ENCODE measurements at places on chromosomes 3 and 15.

- no peak for DNase-seq
These were observed 34.1 kb downstream of the ADAM10 start for GRCh38 chr15:58715266-58715917.

DNA sequence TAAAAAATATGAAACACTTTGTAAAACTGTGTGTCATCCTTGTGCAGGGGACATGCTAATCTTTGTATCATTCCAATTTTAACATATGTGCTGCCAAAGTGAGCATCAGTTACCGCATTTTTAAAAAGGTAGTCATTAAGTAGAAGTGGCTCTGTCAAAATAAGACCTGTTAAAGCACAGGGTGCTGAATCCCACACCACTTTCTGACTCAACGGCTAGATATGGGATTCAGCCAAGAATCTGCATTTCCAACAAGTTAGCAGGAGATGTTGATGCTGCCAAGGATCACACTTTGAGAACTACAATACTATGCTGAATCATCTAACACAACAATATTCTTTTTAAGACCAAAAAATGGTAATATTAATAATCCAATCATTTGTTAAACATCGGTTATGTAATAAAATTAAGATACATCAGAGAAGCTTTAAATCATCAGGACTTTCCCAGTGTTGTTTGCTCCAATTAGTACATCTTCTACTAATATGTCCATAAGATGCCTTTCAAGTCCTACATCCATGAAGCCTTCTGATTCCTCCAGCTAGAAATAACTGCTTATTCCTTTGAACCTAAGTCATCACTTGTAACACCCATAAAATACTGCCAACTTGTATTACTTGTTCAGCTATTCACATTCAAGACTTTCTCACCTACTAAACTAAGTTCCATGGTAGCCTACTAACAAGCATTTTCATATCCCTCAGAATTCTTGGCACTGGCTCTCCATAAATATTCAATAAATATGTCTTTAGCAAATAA is 71.1 kb downstream of the TBL1XR1 start:
- no peak for DNase-seq

DNA sequence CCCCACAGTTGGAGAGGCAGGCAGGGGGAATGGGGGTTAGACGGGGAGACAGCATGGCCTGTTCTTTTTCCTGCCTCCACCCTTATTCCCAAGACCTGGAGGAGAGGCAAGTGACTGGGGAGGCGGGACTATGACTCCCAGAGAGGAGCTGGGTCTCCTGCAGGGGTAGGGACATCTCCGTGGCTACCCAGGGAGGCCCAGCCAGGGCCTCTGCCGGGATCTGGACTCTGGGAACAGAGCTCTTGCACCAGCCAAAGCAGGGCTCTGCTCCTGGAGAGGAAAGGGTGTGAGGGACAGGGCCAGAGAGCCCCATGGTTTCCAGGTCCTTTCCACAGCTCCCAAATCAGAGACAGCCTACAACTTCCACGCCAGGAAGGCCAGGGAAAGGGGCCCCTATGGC is 22.8 kb downstream of the CFAP100 start:
- DNase-seq, result no peak

DNA sequence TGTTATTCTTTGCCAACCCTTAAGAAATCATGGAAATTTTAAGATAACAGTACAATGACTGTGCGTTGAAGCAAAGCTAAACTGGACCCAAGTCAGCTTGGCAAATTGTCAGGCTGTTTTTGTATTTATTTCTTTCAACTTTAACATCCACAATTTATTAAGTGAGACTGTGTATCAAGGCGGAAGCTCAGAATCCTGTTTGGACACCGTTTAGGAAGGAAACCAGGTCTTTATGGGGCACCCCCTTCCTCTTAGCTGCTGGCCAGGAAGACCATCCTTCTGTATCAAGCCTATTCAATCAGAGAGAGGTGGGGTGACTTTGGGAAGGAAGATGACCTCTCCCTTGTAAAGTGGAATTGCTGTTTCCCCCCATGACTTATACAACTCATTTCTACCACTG is 166.0 kb downstream of the MCTP2 start:
- no peak for DNase-seq

DNA sequence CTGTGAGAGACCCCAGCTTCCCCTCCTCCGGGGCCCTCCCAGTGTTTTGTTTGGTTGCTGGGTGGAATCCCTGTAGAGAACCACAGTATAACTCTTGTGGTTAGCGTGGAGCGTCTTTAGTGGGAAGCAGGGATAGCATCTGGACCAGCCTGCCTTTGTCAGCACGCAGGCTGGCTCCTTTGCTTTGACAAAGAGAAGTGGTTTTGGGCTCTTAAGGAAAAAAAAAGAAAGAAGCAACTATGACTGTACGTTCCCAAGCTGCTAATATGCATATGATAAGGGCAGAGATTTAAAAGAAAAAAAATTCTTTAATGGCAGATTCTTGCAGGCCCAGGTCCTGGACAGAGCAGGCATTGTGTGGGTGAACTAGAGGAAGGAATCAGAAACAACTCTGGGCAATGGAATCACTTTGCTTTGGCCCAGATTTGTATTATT is 340.8 kb upstream of the CTDSPL start:
- DNase-seq, result no peak

- DNase-seq, result no peak
These were observed 34.9 kb downstream of the SAXO2 start for GRCh38 chr15:82297546-82297945.

GRCh38 chr3:194281306-194281705 is 69.8 kb downstream of the CPN2 start:
- no peak for DNase-seq

DNA sequence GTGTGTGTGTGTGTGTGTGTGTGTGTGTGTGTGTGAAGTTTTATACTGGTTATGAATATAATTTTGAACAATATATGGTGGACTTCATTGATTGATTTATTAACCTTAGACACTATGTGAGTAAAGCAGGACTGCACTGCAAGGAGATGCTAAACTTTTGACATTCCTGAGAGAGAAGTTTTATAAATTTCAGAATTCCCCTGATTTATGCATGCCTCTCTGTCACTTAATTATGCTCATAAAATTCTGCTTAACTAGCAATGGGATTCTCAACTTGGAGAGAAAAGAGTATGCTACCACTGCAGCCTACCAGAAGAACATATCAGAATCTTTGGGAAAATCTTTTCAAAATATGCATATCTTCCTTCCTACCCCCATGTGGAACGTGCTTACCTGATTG is 144.6 kb downstream of the B3GALNT1 start:
- no peak for DNase-seq

DNA sequence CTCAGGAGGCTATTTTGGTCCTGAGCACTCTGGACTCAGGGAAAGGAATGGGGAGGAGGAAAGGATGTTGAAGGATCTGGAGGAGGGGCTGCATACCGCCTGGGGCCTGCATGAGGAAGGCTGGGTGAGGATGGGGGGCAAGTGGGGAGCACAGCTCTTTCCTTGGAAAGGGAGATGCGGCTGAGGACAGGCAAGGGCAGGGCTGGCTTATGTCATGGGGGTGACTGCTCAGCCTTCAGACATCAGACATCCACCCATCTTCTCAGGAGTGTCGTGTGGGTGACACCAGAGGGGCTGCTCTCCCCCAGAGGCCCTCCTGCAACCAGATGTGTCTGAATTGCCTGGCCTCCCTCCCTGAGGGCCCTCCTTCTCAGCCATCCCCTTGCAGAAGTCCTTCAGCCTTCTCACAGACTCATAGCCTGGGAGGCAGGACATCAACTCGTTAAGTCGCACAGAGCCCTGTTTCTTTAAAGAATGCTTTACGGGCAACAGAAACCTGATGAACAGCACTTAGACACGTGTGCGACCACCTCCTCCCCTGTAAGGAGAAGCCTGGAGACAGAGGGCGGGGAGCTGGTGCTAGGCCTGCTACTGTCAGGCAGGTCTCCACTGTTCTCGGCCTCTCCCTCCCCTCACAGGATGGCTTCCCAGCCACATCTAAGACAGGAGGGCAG is 252.3 kb downstream of the OCA2 start:
- DNase-seq, result no peak

DNA sequence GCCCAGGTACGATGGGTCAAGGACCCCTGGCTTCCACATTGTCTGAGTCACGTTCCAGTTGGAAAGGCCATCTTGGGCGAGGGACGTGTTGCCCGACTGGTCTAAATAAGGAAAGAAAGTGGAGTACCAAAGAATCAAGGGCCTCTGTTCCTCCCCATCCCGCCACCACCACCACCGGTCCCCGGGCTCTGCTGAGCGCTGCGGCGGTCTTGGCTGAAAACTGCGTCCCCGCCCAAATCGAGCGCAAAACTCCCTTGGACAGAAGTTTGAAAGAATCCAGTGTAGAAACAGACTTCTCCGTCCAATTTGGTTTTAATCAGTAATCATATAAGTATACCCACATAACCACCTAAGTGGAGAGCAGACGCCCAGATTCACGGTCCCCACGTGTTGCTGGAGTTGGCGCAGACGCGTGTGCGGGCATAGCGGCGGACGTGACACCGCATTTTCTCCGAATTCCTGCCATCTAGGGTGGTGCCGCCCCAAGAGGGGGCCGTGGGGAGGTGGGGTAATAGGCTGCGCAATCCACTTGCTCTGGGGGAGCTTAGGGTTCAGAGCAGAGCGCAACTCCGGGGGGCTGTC is 243.8 kb upstream of the TOPAZ1 start:
- no peak for DNase-seq

DNA sequence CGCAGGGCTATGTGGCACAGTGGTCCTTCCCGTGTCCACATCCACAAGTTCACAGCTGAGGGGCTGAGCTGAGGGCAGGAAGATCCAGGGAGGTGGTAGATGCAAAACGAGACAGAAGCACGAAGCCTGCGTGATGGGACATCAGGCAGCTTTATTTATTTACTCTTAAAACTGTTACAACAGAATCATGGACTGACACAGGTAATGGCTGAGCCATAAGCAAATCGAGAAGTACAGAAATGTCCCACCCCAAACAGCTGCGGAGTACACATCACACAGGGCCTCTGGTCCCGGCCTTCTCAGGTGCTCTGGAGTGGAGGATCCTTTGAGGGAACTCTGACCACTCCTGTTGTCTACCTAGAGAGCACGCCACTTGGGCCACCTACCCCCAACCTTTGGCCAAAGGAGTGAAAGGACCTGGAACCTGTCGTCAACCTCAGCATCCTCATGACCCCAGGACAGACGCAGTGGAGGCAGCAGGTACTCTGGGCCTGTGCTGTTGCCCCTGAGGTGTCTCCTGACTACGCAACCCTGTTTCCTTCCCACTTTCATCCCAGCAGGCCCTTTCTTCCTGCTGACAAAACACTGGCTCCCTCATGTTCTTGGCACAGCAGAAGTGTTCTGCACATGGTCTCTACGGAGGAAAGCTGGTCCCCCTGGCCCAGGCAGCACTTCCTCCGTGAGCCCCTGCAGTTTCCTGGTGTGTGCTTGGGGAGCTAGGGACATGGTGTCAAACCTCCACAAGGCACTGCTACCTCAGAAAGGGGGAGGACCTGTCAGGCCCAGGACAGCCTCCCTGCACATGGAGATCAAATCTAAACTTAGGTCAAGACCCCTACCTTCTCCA is 47.8 kb downstream of the DHX30 start:
- no peak for DNase-seq

DNA sequence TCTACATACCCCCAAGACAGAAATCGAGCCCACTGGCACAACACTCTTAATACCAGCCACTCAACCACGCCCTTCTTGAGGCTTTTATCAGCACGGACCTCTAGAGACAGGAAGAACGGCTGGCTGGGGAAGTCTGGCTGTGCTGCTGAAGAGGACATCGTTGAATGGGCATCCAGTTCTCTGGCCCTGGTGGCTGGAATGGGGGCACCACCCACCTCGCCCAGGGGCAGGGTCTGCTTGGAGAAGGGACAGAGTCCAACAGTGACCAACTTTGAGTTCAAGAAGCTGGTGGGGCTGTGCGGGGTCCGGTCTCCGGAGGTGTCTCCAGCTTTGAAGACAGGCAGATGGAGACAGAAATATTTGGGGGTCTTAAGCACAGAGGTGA is 77.5 kb downstream of the ATP10A start:
- no peak for DNase-seq

GRCh38 chr3:14126887-14127505 is 2.1 kb downstream of the TMEM43 start:
- DNase-seq, result no peak

- no peak for DNase-seq
These were observed 6.1 kb upstream of the RPP25 start for GRCh38 chr15:74962671-74963070.

GRCh38 chr15:91515188-91515754 is 338.2 kb upstream of the SLCO3A1 start:
- no peak for DNase-seq

DNA sequence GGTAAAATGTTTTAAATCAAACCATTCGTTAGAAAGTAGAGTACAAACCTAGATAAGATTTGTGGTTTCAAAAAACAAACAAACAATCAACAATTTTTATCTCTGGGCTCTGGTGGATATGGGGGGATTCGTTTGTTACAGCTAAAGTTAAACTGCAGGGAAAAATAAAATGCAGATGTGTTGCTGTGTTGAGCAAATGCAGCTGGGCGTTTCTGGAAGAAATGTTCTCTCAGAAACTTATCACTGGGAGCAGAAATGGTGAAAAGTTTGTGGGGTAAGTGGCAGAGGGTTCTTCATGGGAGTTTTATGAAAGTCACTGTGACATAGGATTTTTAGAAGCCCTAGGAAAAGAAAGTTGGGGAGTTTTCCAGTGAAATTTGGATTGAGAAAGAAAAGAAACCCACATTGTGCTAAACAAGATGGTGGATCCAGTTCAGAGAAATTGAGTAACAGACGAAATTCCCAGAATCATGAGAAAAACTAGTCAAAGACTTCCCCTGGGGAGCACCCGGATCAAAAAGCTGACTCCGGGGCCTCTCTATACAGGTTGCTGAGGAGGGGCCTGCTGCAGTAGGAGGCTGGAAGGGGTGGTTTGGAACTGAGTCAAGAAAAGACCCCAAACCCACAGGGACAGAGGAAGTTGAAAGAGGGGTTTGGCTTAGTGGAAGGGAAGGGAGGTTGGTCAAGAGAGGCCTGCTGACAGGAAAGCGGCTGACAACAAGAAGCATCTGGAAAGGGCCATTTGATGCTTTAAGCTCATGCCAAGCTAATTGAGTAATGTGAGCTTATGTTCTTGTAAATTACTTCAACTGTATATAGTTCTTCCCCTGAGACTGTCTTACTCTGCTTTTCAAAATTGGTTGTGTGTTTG is 108.7 kb downstream of the RARB start:
- DNase-seq, result no peak

DNA sequence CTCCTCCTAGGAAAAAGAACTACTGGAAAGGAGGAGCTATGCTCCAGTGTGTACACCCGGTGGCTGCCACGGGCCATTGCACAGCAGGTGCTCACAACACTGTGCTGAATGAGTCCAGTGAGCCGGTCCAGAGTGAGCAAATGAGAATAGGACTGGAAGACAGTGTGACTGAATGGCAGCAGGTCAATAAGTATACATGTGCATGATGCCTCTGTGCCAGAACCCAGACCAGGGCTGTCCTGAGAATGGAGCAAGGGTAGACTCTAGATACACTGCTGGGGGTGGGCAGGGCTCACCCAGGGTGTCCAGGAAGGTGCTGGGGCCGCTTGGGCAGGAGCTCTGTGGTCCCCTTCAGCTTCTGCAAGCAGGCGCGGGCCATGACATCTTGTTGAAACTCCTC is 8.3 kb downstream of the POLG start:
- DNase-seq, result no peak

Data from activated naive CD4-positive, alpha-beta T cell (primary cell).